Activated B cell treated with CpG ODN at 0.5 μM for 24 hours (primary cell): ENCODE measurements at places on chromosomes 5 and 9. TPM values are rescaled to one million over a fixed set of nuclear protein-coding genes. Genes with fewer than 3 reads are reported as not detected.

GRCh38 chr9:131160416-131161112 is 35.2 kb downstream of the NUP214 start:
- no peak for DNase-seq

The BARHL1 gene
- not detected in 2 replicates for total RNA-seq

GRCh38 chr5:131883984-131884383 is 61.5 kb downstream of the MEIKIN start:
- DNase-seq, result no peak

- no peak for DNase-seq
Measured at GRCh38 chr5:102528600-102528999, 29.8 kb upstream of the SLCO6A1 start.

DNA sequence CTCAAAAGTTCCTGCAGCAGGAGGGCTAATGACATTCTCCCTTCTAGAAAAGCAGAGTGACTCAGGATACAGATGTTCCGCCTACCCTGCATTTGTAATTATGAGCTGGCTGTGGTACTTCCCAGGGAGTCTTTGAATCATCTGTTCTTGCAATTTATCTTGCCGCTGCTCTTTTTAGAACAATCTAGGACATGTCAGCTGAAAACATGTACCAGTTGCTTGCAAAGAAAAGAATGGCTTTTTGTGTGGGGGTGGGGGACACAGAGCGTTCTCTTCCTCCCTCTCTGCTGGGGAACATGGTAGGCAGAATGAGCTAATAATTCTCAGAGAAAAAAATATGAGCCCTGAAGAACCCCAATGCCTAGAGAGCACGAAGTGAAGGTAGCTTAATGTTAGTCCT is 51.7 kb upstream of the TUT7 start:
- no peak for DNase-seq

DNA sequence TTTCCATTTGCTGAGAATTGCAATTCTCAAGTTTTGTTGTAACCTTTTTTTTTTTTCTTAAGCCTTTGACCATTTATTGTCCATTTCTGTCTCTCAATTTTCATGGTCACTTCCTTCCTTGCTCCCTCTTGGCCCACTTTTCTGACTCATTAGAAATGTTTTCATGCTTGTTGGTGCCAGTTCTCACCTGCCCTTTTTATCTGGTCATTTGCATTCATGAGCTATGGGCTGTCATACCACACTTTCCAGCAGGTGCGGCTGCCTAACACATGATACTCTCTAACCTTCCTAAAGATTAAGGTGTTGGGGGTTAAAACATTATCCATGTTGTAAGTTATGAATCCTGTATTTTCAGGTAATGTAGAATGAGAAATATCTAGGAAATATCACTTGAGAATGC is 150.5 kb upstream of the TLX3 start:
- no peak for DNase-seq

DNA sequence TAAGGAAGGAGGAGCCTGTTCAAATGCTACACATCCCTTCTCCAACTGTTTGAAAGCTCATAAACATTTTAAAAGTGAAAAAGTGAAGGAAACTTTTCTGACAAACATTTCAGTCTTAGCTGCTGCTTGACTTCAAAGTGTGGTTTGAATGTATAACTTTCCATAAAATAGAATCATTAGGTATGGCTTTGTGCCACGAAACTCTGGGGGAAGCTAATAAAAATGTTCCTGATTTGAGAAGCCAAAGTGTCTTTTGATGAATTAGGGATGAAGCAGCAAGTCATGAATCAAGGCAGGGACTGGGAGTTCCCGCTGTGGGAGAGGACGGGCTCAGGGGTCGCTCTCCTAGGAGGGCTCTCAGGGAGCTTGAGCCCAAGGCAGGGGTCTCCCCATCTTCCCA is 15.3 kb downstream of the MVB12B start:
- no peak for DNase-seq

DNA sequence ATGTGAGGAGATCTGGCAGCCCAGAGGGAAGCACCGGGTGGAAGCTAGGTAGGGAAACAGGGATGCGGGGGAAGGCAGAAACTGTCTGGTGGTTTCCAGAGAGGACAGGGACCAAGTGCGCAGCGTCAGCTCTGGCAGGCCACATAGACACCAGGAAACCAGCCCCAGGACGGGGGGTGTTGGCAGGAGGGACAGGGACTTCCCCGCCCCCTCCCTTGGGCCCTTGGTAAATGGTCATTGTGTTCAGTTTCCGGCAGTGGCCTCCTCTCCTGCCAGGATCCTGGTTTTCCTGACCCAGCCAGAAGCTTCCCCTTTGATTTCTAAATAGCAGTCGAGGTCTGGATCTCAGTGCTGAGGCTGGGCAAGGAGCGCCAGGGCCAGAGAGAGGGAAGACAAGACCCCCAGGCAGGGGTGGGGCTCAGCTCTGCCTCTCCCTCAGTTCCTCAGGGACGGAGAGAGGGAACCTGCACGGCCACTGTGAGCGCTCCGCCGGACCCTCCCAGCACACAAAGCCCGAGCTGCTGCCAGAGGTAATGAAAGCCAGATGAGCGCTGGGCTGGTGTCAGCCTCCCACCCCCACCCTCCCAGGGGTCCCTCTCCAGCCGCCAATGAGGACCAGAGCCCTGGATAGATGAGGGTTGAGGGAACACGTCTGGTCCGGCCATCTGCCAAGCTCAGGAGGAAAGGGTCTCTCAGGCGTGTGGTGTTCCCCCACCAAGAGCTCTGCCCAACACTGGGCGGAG is 1.8 kb downstream of the RALGDS start:
- DNase-seq, result no peak

The WNK2 gene
- total RNA-seq, result 0.24 TPM in 1 of 2 replicates, not detected in the other

The CSF1R gene
- 0.44 and 0.69 TPM in 2 replicates for total RNA-seq

- DNase-seq, result no peak
Measured at GRCh38 chr9:23492126-23493002, 333.7 kb downstream of the ELAVL2 start.

DNA sequence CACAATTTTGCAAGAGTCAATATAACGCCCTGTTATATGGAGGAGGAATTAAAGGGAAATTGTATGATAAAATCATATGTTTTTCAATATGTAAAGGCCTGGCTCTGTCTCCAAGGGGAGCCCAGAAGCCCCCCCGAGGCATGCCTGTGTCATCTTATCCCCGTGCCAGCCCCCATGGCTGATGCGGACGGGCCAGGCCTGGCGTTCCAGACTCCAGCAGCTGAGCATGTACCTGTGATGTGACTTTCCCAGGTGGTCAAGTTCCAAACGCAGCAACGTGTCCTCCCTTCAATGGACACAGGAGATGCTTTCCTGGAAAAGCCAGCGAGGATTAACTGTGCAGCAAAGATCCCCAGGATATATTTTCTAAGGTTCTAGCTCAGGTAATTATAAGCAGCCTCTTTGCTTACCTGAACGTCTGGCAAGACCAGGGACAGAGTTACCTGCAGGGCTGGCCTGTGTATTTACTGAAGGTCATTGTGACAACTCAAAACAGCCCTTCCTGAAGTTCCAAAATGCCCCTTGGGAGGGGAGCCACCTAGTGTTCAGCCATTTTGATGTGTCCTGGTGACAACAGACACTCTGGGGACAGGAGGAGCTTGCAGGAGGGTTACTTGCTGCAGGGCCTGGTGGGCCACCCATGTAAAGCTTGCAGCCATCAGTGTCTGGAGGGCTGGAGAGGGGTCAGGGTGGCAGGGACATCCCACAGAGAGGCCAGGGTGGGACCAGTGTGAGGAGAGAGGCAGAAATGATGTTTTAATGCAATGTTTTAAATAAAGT is 53.3 kb upstream of the RNU6ATAC start:
- no peak for DNase-seq

The SLC6A7 gene
- total RNA-seq, result not detected in 2 replicates

DNA sequence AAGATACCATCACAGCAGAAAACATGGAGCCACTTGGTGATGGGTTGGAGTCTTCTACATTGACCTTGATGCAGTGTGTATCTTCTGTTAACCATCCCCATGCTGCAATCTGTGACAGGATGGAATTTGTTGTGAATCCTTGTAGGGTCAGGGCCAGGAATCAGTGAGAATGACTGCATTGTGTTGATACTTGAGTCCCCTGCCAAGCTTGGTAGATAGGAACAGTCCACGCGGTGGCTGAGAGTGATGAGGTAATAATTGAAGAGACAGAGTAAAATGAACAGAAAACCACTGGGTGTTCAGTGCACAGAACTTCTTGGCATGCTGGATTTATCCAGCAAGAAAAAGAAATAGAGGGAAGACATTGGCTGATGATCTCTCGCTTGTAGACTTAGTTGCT is 217.5 kb downstream of the MAN2A1 start:
- no peak for DNase-seq

DNA sequence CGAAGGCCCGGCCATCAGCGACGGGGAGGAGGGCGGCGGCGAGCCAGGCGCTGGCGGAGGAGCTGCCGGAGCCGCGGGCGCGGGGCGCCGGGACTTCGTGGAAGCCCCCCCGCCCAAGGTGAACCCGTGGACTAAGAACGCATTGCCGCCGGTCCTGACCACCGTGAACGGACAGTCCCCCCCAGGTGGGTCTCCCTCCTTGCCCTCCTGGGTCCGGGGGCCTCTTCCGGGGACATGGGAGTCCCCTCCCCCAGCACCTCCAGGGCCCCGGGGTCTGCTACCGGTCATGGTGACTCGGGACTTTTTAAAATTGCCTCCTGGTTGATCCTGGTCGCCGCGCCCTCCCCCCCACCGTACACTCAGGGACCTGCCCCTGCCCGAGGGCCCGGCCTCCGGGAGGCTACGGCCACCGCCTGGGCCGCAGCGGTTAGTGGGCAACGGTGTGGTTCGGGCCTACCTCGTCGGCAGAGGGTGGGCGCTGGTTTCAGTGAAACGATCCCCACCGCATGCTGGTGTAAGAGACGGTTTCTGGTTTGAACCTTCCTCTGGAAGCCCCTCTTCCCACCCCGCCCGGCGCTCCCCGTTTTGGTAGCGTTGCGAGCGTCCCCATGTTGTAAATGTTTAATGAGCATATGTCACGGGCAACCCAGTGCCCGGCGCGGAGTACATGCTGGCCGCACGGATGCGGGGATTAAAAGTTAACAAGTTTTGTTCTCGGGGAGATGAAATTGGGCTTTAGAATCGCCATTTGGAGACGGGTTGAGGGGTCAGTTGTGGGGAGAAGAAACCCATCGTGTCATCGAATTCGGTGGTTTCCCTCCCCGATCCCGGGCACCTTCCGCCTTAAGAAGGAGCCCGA is 1.1 kb downstream of the LARP1 start:
- peak; percentile 48 for DNase-seq

GRCh38 chr5:149228618-149229297 is 42.9 kb upstream of the AFAP1L1 start:
- DNase-seq, result no peak

DNA sequence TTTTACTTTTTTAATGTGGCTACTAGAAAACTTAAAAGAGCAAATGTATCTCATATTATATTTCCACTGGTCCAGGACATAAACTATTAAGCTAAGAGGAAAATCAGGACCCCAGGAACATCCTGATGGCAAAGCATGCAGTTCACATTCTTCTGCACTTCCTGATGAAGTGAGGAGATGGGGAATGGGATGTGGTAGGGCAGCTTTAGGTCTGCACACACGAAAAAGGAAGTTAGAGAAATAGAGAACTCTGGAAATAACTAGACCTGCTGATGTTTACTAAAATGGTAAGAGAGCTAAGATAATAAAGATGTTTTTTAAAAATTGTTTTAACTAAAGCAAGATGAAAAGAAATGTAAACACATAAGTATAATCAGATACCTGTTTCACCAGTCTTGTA is 39.7 kb upstream of the NIPBL start:
- DNase-seq, result no peak

- no peak for DNase-seq
Measured at GRCh38 chr5:152932621-152933020, 527.5 kb upstream of the NMUR2 start.

- no peak for DNase-seq
Measured at GRCh38 chr9:121156263-121156731, 45.4 kb downstream of the RAB14 start.

DNA sequence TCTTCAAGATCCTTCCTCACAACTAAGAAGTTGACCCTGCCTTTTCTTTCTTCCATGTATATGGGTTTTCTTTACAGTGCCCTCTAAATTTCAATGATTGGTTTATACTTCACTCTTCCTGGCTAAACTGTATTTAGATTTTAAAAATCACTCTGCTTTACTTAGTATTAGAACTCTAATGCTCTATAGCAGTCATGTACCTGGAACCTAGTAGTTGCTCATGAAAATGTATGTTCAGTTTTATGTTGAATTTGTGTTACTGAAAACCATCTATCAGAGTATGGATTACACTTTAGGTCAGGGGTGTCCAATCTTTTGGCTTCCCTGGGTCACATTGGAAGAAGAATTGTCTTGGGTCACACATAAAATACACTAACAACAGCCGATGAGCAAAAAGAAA is 1024.3 kb downstream of the NR2F1-AS1 start:
- no peak for DNase-seq

- DNase-seq, result no peak
Measured at GRCh38 chr9:79610791-79611614, 39.2 kb downstream of the TLE4 start.

- DNase-seq, result no peak
Measured at GRCh38 chr5:178590141-178590923, at the start of gene COL23A1. Gene COL23A1, minus strand, starts transcription at chr5:178590393.

The ZNF354C gene
- total RNA-seq, result 6.3 and 7.1 TPM in 2 replicates

GRCh38 chr9:87107072-87107471 is 159.8 kb upstream of the GAS1 start:
- DNase-seq, result no peak

The C6 gene
- not detected in 2 replicates for total RNA-seq

The ZBED3 gene
- total RNA-seq, result 3.2 and 3.5 TPM in 2 replicates

DNA sequence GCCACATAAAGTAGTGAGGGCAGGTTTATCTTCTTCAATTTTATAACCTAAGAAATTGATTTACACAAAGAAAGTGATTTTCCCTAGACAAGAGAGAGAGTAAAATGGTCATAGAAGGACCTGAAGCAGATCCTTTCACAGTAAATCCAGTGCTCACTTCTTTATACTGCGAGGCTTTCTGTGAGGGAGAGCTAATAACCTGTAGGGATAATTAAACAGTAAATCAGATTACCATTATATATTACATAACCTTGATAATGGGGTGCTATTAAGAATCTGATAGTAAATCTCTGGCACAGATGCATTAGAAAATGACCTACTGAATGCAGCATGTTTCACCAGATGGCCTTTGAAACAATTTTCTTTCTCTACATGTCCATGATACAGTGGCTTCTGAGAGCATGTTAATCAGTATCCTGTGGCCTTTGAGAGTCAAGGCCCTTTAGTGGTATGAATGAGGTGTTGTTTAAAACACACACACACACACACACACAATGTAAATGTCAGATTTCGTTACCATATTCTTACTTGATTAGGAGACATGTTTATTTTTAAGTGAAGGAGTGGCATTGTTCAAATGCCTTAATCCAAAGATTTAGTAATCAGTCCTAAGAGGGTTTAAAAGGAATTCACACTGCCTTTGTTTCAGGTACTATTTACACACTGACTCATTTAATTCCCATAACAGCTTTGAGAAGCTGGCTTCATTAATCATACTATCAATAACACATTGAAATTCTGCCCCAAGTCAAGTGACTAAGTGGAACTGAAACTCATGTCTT is 124.7 kb downstream of the ALDH1A1 start:
- DNase-seq, result no peak

The IL3 gene
- total RNA-seq, result not detected in 2 replicates

DNA sequence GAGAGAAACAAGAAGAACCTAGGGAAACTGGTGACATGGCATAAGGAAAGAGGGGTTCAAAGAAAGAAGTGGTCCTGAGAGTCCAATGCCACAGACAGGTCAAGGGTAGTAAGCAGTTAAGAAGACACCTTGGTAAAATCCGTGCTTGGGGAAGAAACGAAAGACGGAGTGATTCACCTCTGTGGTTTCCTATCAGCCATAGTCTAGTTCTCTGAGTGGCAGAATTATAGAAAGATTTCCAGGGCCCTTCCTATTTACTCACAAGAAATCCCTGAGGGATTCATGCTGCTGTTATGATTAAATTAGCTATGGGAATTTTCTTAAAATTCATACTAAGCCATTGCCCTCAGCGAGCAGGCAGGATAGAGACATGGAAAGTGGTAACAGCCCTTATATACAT is 31.7 kb downstream of the IL33 start:
- no peak for DNase-seq
